ENCODE measurements at places on chromosomes 6 and 20. TPM values are rescaled to one million over a fixed set of nuclear protein-coding genes. Genes with fewer than 3 reads are reported as not detected.

ZNF391 gene
- 1.7 TPM for total RNA-seq

PTCRA gene
- not detected for total RNA-seq

DNAH8 gene
- 0.12 TPM for total RNA-seq

COX4I2 gene
- total RNA-seq: not detected

KCNK5 gene
- total RNA-seq: under 0.01 TPM

ADTRP gene
- 6.9 TPM for total RNA-seq

Measured in uterine smooth muscle cell (primary cell).